DMS79 treated with DMSO at 0.1 percent for 48 hours (cell line): ENCODE measurements at places on chromosomes 5 and 9.

DNA sequence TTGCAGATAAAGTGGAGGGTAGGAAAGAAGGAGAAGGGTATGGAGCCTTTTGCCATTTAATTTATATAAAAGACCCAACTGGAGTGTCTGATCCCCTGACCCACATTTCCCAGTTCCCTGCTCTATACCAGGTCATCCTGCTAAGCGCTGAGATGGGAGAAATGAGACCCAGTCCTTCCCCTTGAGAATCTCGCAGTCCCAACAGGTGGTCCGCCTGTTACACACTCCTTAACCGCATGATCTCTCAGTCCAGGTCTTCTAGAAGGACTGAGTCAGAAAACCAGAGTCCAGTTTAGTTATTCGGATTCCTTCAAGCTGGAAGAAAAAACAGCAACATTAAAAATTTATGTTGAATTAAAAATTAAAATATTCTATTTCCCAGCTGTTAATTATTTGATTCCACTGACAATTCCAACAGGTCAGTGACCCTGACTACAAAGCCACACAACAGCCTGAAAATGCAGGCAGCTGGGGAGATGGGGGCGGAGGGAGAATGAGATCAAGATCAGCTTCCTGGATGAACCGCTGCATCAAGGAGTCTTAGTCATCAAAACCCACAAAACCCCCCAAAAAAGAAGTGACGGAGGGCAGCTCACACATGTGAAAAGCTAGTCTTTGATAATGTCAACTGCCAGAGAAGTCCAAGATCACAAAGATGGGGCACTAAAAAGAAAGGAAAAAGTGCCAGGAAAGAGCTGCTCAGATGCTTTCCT, 44.0 kb downstream of the GGTA1 start:
- no peak for DNase-seq

DNA sequence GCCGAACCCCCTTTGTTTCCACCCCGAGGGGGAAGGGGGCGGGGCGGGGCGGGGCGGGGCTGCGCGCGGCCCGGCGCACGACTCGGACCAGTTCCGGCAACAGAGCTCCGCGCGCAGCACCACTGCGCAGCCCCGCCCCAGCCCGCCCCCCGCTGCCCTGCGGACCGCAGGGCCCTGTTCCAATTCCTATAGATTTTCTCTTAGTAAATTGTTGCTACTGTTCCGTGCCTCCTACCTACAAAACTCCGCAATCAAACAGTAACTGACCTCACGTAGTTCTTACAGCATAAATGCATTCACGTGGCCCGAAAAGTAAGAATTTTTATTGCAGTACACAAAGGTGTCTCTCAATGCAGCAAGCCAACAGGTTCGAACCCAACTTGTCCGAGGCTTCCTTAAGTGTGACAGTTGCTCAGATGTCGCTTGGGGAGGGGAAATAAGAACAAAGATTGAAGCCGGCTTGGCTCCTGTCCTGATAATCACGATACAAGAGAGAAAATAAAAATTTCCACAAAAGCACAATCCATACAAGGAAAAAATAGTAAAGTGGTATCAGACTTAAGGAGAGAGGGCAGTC, 1.2 kb upstream of the RNF38 start:
- peak; percentile 89 for DNase-seq

- no peak for DNase-seq
Measured at GRCh38 chr5:131367219-131367860, 103.5 kb downstream of the CDC42SE2 start.

DNA sequence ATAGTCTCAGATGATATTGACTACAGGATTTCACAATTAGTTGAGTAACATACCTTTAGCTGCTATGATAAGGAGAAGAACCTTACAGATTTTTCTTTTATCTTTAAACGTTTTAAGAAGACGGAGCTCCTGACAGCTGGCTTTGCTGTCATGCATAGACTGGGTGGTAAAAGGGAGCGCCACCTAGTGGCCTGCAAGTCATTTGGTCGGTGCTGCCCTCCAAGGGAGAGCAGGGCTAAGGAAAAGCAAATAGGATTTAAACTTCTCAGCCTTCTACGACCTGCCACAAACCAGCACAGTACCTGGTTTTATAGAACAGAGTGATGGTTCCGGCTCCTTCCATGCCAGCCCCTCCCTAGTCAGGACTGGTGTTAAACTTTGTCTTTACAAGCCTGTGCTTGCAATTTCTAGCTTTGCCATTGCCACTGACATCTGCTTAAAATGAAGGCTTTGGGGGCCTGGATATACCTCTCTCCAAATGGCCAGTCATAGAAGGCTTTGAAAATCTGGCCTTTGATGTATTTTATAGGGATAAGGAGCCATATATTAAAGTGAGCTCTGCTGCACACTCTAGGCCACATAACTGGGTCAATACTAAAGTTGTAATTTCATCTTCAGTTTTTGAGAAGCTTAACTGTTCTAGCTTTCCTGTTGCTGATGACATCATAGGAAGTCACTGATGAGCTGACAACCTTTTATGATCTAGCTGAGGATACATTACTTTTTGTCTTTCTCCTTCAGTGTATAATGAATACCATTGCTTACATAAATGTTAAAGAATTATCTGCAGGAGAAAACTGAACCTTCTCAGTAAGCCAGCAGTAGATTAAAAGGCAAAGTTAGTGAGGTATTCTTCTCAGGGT, 31.1 kb upstream of the ADAMTSL1 start:
- DNase-seq: peak; percentile 24

DNA sequence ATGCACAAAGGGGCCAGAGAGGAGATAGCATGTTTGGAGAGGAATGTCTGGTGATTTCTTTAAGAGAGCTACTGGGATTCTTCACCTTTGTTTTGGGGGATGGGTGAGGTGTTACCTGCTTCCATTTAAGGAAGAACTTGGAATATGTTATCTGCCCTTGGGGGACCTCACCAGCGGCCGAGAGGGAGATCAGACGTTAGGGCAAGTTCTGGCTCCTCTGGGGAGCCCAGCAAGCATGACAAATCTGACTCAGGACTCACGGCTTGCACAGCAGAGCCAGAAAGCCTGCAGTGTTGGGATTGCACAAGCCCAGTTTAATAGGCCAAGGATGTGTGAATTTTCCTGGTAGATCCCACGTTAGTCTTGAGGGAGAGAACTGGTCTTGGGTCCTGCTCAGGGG, 40.3 kb downstream of the SLC28A3 start:
- DNase-seq: no peak

DNA sequence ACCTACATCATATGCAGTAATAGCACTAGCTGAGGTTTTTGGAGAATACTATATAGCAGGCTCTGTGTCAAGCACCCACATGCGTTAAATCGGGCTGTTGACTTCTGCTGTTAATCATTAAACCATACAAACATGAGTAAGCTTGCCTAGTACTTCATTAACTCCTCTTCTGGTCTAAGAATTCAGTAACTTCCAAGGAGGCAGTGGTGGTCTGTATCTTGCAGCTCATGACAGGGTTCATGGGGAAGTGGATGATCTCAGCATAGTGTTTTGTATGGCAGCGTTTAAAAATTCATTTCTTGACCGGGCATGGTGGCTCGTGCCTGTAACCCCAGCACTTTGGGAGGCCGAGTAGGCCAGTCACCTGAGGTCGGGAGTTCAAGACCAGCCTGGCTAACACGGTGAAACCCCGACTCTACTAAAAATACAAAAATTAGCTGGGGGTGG, at the start of gene HAVCR1:
TSS of gene HAVCR1 (minus strand) at position 24 of the 447 bp plus-strand sequence. CDS start 1,173 bp downstream, outside the sequence.
- DNase-seq: no peak

GRCh38 chr5:144864118-144864517, 693.4 kb downstream of the KCTD16 start:
- peak; percentile 1 for DNase-seq

DNA sequence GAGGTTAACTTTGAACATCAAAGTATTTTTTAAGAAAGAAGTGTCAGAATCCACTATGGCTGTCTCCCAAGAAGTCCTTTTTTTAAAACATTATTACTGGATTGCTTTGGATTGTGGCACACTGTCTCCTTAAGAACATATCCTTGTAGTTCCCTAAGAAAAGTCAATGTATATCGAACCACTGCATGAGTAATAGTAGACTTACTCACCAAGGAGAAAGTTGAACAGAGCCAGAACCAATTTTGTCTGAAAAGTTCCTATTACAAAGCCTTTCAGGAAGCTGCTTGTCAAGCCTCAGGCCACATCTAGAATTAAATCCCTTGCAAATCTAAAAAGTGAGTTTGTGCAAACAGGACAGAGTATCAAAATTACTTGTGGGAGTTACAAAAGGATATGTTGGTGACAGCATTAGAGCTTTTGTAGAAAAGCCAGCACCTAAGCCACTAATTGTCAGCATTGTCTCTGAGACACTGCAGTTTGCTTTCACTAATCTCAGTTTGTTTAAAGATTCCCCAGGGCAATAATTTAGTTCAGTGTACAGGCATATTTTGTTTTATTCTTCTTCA, 195.4 kb downstream of the MPDZ start:
- no peak for DNase-seq

DNA sequence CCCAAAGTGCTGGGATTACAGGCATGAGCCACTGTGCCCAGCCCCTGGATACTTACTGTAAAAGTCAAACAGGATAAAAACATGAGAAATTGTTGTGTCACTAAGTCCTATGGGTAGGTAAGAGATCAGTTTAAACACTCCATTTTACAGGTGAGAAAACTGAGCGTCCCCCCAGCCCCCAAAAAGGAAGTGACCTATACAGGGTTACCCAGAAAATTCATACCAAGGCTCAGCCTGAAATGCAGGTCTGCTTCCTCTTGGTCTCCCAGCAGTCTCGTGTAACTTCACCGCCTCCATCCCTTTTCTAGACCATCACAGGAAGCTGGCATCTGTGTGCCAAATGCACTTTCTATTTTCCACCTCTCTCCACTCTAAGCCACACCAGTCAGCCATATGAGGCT, 57.2 kb downstream of the TMOD1 start:
- no peak for DNase-seq

- no peak for DNase-seq
Measured at GRCh38 chr5:9148242-9148641, 397.6 kb downstream of the SEMA5A start.

- DNase-seq: no peak
Measured at GRCh38 chr5:170541146-170541769, 37.4 kb downstream of the KCNIP1 start.

DNA sequence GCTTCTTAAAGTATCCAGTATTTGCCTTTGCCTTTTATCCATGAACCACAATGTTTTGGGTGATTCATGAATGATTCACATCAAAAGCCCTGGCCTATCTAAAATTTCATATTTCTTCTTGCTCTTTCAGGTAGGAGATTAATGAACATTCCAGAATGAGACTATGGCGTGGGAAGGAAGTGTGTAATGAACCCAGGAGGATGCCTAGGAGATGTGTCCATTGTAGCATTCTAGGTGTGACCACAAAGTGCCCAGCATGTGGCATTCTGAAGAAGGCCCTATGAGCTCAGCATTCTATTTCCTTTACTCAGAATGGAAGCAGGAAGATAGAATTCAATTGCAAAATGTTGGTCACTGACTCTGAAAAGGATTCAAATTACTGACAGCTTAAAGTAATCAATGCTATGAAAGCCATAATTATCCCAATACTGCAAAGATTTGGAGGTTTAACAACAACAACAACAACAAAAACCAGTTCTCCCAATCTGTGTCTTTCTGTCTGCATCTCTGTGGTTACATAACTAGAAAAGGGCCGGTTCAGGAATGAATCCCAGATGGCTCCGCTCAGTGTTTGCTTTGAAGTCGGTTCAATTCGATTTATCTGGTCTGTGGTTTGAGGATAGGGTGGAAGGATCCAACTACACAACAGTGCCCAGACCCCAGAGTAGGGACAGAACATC, 126.7 kb downstream of the FOXD1 start:
- no peak for DNase-seq

GRCh38 chr5:119264186-119264585, 91.6 kb upstream of the TNFAIP8 start:
- DNase-seq: no peak

DNA sequence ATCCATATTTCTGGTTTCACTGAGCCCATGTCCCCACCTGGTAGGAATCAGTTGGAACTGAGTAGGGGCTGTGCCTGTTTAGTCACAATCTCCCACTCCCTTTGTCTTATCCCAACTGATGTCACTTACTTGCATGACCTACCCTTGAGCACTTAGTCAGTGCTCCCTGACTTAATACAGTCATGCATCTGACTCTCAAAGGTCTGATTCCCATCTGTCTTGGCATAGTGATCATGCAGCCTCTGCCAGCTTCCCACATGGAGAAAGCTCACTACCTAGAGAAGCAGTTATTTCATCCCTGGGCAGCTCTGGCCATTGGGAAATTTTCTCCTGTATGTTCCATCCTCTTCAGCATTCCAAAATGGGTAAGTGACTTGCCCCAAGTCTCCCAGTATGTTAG, 24.8 kb downstream of the ABLIM3 start:
- no peak for DNase-seq

DNA sequence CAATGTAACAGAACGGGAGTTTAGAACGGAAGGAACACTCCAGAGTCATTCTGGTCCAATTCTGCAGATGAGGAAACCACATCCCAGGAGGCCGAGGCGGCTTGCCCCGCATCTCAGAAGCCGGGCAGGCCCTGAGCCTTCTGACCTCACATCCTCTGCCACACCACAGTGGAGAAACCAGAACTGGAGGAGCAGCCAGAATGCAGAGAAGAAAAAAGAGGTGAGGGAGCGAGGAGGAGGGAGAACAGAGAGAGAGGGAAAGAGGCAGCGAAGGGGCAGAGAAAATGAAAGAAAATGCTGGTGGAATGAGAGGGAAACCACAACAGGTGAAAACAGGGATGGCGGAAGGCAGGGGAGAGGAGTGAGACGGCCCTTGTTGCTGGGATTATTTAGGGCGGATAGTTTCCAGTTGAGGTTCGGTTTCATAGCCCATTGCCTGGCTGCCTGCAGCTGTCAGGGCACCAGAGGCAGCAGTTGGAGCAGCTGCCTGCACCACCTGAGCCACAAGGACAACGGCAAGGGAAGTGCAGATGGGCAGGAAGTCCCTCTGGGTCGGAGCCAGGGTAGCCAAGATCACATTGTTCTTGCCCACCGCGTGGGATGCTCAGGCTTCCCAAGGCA, at the start of gene HMHB1:
TSS of gene HMHB1 (plus strand) at position 77 of the 621 bp plus-strand sequence.
- DNase-seq: no peak

DNA sequence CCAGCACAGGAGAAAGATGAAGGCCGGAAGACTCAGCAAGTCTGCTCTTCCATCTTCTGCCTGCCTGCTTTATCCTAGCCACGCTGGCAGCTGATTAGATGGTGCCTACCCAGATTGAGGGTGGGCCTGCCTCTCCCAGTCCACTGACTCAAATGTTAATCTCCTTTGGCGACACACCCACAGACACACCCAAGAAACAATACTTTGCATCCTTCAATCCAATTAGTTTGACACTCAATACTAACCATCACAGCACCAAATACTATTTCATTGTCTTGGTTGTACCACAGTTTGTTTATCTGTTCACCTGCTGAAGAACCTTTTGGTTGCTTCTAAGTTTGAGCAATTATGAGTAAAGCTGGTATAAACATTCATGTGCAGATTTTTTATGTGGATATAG, 23.7 kb downstream of the SMIM32 start:
- DNase-seq: no peak
